ENCODE measurements at places on chromosomes 1 and 21. TPM values are rescaled to one million over a fixed set of nuclear protein-coding genes. Genes with fewer than 3 reads are reported as not detected.

The SETSIP gene
- polyA plus RNA-seq = not detected

The PLEKHN1 gene
- polyA plus RNA-seq = 0.28 TPM

The OLIG2 gene
- polyA plus RNA-seq = 0.84 TPM

The GBP5 gene
- polyA plus RNA-seq = not detected

The ACTN2 gene
- 6.1 TPM for polyA plus RNA-seq

The CHRNB2 gene
- 15.5 TPM for polyA plus RNA-seq

The NPHS2 gene
- polyA plus RNA-seq = not detected
